ENCODE measurements at places on chromosomes 7 and 10.

GRCh38 chr10:84138478-84139125, 707 bp upstream of the GHITM start:
- peak; percentile 50 for DNase-seq

- no peak for DNase-seq
Measured at GRCh38 chr7:2441430-2442058, 34.7 kb downstream of the GRIFIN start.

GRCh38 chr10:93081834-93082233, 8.1 kb downstream of the CYP26A1 start:
- no peak for DNase-seq

DNA sequence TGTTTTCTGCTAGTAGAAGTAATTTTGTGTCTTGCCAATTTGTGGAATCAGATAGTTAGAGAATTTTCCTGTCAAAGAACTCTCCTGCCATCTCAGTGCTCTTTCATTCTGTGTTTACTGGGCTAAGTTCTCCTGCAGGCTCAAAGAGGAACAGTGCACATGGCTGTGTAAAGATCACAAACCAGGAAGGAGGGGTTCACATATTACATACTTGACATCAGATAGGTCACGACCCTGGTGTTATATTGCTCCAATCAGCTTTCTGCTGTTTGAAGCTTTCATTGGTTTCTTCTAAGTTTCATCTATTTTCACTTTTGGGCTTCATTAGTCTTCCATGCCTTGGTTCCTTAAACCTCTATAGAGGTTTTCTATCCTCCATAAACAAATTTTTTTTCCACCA, 13.5 kb upstream of the ELMO1 start:
- DNase-seq = peak; percentile 37

DNA sequence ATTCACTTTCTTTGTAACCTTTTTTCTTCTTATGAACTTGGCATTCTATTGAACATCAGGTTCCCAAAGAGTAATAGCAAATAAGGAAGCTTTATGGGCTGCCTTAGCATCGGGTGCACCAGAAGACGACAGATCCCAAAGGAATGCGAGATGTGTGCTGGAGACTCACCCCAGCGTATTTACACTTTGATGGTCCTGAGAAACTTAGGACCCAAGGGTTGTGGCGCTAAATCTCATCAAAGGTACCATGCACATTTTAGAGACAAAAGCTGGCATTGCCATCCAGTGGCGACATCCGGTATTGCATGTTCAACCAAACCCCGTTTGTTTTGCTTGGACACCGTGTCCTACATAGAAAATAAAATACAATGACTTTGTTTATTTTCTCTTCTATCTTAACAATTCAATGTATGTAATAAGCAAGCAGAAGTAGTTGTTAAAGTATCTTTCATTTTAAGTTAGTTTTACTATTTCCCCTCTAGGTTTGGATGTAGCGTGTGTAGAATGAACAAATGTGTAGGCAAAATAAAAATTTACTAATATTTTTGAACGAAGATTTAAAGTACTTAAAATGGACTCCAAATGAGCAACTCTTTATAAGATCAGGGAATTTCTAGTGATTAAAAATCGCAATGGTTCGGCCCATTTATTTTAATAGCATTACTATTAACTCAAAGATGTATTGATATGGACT, 1154.8 kb downstream of the GATA3 start:
- peak; percentile 62 for DNase-seq

- DNase-seq = no peak
Measured at GRCh38 chr7:473870-474604, 45.6 kb downstream of the PDGFA start.

Data from suppressor macrophage treated with lipopolysaccharide for 4 hours (primary cell).